ENCODE measurements at places on chromosomes 11 and 22.

- DNase-seq = no peak
Observed at GRCh38 chr22:21815958-21816357, 51.5 kb downstream of the MAPK1 start.

DNA sequence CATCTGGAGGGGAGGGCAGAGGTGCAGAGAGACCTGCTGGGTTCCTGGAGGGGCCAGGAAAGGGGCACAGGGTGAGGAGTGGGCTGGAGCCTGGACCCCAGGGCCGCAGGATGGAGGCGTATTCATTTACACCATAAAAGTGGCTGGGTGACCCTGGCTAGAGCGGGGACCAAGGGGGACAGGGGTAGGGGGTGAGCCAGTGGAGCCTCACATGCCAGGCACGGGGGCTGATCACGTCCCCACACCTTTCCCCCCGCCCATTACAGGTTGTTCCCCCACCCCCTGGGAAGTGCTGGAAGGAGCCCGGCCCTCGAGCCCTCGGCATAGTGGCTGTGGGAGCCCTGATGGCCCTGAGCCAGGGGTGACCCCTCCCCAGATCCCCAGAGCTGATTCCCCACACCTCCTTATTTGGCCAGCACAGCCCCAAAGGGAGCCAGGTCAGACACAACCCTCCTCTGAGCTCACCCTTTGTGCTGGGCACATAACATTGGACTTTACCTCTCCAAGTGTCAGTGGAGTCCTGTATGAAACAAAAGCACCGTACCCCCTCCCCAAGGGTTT lies 781 bp downstream of the TCIRG1 start:
- DNase-seq = no peak

DNA sequence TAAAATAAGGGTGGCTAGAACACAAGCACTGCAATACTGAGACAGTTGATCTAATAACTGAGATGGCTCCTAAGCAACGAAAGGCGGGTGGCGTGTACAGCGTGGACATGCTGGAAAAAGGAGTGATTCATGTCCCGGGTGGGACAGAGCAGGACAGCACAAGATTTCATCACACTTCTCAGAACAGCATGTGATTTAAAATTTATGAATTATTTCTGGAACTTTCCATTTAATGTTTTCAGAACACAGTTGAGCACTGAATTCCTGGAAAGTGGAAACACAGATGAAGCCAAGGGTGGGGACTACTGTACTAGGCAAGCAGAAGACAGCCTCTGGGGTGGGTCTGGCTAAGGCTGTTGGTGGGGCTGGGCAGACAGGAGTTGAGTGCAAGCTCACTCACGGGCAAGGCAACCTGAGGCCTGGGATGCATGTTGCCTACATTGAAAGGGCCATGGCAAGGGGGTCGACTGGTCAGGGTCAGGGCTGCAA lies 165.6 kb upstream of the DDI1 start:
- no peak for DNase-seq

GRCh38 chr11:126124231-126124661 lies 61.6 kb upstream of the CDON start:
- DNase-seq = no peak

- no peak for DNase-seq
Observed at GRCh38 chr11:60165538-60165937, 17.3 kb downstream of the MS4A6A start.

DNA sequence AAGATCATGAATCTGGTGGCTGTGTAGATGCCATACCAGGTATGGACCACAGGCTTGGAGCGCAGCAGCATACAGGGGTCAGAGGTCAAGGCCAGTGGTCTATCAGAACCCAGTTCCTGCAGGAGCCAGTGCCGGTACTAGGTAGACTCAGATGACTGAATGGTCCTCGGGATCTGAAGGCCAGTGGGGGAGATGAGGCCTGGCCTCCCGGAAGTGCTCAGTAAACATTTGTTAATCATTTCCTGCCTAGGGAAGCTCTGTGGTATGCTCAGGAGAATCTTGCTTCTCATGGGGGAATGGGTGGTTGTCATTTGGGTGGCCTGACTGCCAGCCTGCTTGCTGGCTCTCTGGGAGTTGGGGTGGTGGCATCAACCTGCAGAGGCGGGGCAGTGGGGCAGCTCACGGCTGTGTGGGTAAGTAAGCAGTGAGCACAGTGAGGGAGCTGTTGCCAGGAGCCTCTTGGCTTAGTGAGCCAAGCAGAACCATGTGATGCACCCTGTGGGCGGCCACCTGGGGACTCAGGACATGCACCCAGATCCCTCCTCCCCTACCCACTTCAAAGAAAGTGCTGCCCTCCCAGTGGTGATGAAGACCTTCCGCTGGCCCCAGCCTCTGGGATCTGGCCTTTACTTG lies 33.0 kb downstream of the PTPRJ start:
- no peak for DNase-seq

DNA sequence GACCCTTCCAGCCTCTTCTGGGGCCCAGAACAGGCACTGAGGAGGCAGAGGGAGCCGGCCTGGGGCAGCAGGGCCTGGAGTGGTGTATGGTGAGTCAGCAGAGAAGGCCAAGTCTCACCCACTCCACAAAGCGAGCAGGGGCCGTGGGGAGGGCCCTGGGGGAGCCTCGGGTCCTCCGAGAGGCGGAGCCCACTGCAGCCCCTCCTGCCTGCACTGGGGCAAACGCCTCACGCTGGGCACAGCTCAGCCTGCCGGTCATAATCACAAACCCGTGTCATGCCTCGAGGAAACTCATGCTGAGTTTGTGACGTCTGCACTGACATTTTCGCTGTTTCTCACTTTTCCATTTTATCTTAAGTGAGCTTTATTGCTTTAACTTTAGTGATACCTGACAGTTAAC lies 38.4 kb downstream of the TOLLIP start:
- no peak for DNase-seq

GRCh38 chr11:77217156-77217555 lies 84.3 kb downstream of the GDPD4 start:
- no peak for DNase-seq

GRCh38 chr22:29071261-29072045 lies 1.4 kb upstream of the KREMEN1 start:
- DNase-seq = peak; percentile 89

- DNase-seq = no peak
Observed at GRCh38 chr11:63019506-63019905, 3.9 kb upstream of the SLC22A8 start.

DNA sequence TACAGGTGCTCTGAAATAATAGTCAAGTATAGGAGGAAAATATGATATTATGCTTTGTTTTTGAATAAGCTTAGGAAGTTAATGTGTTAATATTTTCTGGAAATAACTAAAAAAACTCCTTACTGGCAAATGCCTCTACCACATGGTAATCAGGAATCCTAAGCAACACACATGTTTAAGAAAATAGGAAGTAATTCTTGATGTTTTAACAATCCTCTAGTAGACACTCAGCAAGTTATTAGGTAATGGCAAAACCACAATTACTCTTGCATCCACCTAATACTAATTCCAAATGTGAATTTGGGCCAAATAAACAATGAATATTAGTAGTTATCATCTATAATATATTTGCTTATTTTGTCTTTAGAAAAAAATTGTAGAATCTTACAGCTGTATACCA lies 53.6 kb downstream of the SLC35F2 start:
- DNase-seq = no peak

- no peak for DNase-seq
Observed at GRCh38 chr11:84313830-84314359, 1027.7 kb upstream of the CCDC90B start.

- peak; percentile 81 for DNase-seq
Observed at GRCh38 chr22:46546466-46547178, 9.2 kb upstream of the CELSR1 start.

DNA sequence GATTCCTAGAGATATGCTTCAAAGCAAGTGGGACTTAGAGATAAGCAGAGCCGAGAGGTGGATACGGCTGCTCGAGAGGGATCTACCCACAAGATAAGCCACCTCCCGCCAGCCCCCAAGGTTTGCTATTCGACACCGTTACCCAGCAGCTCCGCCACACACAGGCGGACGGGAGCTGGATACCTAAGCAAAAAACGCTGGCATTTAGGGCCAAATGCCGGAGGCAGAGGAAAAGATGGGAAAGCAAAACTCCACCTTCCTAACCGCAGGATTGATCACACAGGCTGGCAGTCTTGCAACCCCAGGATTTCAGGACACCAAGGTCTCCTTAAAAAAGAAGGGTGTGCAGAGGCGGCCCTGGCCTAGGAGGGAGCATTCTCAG lies 709 bp downstream of the FTH1 start:
- no peak for DNase-seq

GRCh38 chr11:118740892-118741291 lies 50.1 kb downstream of the DDX6 start:
- no peak for DNase-seq

GRCh38 chr11:116119158-116119557 lies 614.9 kb upstream of the CADM1 start:
- no peak for DNase-seq

GRCh38 chr22:22463855-22464540 lies 44.5 kb downstream of the ZNF280B start:
- peak; percentile 40 for DNase-seq

GRCh38 chr11:57502376-57502775 lies 13.1 kb downstream of the SLC43A1 start:
- DNase-seq = no peak

DNA sequence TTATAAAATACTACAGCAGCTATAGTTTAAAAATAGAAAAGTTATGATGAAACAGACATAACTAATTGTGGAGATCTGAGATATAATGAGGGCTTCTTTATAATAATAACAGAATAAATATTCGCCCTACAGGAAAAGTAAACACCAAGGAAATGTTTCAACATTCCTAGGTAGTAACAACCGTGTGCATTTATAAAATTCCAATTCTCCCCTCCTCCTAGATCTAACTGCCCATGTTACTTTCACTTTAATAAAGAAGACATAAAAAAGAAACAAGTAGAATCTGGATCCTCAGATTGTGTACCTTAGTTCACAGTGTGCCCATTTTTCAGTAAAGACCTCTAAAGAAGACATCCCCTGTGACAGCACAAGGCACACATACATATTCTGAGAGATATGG lies 57.8 kb upstream of the MN1 start:
- no peak for DNase-seq

DNA sequence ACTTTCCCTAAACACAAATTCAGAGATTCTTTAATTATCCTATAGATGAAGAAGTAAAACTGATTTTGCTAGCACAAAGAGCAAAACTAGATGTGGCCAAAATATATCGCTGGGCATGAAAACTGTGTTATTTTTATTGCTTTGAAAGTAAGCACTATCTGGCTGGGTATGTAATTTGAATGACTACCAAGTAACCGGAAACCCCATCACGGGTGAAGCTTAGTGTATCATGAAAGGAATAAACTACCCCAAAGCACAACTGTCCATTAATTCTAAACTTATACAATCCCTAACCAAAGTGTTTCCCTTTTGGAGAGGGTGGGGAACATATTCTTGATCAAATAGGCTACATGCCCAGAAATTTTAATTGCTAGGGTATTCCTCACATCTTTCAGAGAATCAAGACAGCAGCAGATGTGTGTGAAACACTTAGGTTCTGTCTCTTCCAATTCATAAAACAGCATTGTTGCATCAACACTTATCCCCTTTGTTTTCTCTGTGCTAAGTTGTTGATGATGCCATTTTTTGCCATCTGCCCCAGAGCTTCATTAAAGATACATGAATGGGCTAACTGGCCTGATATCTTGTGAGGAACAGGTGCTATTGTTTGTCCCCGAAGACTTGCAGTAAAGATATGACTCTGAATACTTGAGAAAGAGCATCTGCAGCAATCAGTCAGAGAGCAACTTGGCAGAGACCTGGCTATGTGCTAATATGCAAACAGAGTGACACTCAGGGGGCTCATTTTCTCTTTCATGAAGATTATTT lies 238.2 kb downstream of the SOX6 start:
- no peak for DNase-seq

- no peak for DNase-seq
Observed at GRCh38 chr11:68826726-68827125, 15.0 kb downstream of the CPT1A start.

- DNase-seq = peak; percentile 36
Observed at GRCh38 chr11:106087815-106088435, 10.5 kb downstream of the AASDHPPT start.

DNA sequence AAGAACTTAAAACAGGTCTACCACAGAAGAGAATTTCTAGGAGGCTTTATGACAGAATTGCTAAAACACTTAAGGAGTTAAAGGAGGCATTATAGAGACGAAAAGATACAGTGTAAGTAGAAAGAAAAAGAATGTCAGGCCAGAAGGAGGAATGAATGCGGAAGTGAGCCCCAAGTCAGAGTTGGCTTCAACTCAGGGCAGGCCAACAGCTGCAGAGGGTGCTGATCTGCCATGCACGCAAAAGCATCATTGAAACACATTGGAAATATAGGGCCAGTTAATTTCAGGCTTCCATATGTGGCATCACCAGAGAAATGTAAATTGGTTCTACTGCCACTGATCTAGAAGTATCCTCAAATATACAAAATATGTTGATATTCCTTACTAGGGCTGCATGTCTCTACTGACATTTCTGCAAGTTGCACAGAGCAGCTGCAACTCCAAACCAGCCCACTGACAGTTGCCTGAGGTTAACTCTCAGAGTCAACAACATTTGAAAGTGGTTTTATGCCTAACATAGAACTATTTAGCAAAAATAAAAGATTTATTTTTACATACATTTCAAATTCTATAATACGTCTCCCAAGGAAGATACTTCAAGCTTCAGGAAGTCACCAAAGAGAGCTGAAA lies 324.1 kb downstream of the C11orf87 start:
- no peak for DNase-seq

GRCh38 chr11:119000906-119001305 lies 3.0 kb downstream of the CENATAC start:
- DNase-seq = no peak

- DNase-seq = no peak
Observed at GRCh38 chr11:120565466-120566155, 54.1 kb downstream of the GRIK4 start.

DNA sequence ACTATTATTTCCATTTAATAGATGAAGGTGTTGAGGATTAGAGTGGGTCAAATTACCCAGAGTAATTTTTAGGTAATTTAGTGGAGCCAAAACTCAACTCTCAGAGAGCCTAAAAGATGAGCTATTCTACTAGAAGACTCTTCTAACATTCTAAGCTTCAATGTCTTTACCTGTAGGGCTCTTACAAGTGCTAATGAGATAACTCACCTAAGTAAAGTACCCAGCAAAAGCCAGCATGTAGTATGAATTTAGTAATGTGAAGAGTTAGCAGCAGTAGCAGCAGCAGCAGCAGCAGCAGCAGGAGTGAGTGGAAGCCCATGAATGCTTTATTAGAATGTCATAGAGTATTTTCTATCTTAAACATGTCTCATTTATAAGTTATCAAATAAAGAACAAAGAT lies 1239.2 kb downstream of the FAM181B start:
- no peak for DNase-seq

DNA sequence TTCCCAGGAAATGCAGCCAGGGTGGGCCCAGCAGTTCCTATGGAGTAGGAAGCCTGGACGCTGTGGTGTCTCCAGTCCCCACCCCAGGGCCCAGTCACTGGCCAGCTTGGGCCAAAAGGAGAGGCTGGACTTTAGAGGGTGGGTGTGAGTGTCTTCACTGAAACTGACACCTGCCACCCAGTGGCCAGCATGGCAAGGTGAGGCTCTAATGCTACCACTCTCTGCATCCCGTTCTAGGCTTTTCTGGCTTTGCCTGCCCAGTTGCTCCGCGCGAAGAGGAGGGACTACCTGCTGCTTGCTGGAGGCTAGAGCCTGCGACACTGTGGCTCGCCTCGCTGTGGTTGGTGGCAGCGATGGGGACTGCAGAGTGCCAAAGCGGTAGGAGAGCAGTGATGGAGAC lies 35.4 kb downstream of the C22orf42 start:
- no peak for DNase-seq

Measured in left lung (tissue), 14 donors.